HFFc6 (cell line): ENCODE measurements at places on chromosomes 11 and 22.

DNA sequence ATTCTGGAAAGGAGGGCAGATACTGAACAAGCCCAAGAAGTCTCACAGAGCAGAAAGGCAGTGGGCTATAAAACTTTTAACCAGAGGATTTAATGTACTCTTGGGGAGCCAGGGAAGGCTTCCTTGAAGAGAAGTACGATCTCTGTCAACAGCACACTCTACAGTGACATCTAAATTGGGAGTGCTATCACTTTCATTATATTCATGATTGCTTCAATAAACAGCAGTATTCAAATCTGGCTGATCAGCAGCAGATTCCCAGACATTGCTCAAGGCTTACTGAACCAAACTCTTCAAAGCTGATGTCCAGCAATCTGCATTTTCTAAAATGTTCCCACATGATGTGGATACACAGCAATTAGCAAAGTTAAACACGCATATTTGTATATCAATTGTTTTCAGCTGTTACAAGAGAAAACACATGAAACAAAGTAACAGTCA, 44.2 kb downstream of the SYTL2 start:
- H3K27ac ChIP-seq = no peak overlapping the region; the same call in 1 of the 2 replicates
- peak; percentile 12 for DNase-seq
- peaks cover 5% of the 10 kb centered on the region; the same call in 1 of the 2 replicates for H3K27me3 ChIP-seq
- no peak overlapping the region for H3K4me3 ChIP-seq

DNA sequence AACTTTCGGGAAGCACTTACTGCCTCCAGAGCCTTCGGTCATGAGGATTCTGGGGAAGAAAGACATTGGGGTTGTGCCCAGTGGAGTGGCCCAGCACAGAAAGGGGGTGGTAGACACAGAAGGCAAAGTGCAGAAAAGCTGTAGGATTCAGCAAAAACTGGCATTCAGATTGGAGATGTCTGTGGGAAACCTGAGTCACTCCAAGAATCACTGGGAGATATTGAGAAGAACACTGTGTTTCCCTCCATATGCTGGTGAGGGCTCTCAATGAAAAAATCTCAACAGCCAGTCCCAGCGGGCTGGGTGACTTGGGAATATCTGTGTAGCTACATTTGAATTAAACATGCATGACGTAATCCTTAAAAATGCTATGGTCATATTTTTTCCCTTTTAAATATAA, 61.2 kb upstream of the RCN1 start:
- H3K4me1 ChIP-seq = peaks cover 31% of the 10 kb centered on the region
- H3K27me3 ChIP-seq = peaks cover 2% of the 10 kb centered on the region; the same call in 1 of the 2 replicates
- DNase-seq = no peak

DNA sequence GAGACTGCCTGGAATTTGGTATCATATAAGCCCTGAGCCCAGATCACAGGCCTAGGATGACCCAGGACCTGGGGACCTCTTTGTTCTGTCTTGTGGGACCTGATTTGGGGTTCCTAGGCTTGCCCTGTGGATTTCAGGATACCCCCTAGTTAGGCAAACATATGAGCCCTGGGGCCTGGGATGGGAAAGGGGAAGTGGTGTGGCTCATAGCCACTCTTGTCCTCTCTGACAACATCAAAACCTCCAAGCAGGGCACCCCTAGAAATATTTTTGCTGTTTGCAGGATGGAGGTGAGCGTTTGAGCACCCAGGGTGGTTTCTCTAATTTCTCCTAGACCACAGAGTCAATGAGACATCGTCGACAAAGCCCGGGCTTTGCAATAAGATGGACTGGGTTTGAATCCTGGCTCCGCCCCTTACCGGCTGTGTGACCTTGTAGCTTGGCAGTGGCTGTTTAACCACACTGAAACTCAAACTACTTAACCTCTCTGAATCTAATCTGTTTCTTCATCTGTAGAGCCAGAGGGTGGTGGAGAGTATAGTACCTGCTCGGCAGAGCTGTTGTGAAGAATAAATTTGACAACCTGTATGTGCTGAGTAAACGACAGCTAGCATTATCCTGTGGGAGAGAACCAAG, 5.3 kb upstream of the LRRC10B start:
- H3K4me3 ChIP-seq = no peak overlapping the region
- H3K27ac ChIP-seq = no peak overlapping the region
- H3K36me3 ChIP-seq = no peaks in the 10 kb centered on the region
- no peak for DNase-seq
- peaks cover 10% of the 10 kb centered on the region for H3K4me1 ChIP-seq

DNA sequence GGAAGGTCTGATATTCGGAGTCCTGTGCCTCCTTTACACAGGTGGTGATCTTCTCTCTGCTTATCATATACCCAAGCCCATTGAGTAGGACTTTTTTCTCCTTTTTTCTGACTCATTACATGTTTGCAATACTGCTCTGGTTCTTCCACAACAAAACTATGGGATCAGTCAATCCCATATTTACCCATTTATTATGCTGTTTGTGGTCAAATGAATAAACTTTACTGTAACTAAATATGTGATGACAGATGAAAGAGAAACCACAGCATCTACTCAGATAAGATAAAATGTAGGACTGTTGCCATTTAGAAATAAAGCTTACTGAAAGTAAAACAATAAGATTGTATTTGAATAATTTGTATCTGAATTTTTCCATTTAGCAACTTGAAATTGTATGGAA, 958.7 kb upstream of the FAT3 start:
- H3K4me3 ChIP-seq = no peak overlapping the region
- H3K4me1 ChIP-seq = no peaks in the 10 kb centered on the region
- DNase-seq = no peak

DNA sequence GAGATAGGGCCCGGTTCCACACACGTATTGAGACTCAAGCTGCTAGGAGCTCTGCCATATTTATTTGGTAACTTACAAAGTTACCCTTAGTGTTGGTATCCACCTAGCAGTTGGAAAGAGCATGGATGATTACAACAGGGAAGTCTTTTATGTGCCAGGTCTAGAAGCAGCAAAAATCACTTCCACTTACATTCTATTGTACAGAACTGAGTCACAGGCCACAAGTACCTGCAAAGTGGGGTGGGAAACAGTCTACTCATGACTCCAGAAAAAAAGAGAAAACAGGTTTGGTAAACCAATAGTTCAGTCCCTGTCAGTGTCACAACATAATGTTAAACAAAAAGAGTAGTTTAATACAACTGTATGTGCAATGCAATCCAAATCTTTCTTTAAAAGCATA, 279.6 kb upstream of the PITPNB start:
- DNase-seq = no peak
- H3K4me3 ChIP-seq = no peak overlapping the region
- peaks cover 3% of the 10 kb centered on the region; the same call in 1 of the 2 replicates for H3K27me3 ChIP-seq
- H3K4me1 ChIP-seq = no peaks in the 10 kb centered on the region
- H3K27ac ChIP-seq = no peak overlapping the region
- 0 out of 2 replicates have a peak, but pooled peaks cover under 1% of the 10 kb centered on the region for H3K36me3 ChIP-seq

GRCh38 chr11:64074239-64074638, 38.5 kb downstream of the FLRT1 start:
- no peaks in the 10 kb centered on the region for H3K4me1 ChIP-seq
- no peak overlapping the region for H3K4me3 ChIP-seq
- no peak overlapping the region for H3K27ac ChIP-seq
- no peaks in the 10 kb centered on the region for H3K36me3 ChIP-seq
- H3K27me3 ChIP-seq = peaks cover 3% of the 10 kb centered on the region
- no peak for DNase-seq

GRCh38 chr11:87116185-87116584, 78.5 kb downstream of the TMEM135 start:
- no peaks in the 10 kb centered on the region for H3K36me3 ChIP-seq
- H3K27ac ChIP-seq = no peak overlapping the region
- H3K27me3 ChIP-seq = no peaks in the 10 kb centered on the region
- DNase-seq = no peak
- H3K4me1 ChIP-seq = 0 out of 2 replicates have a peak, but pooled peaks cover 6% of the 10 kb centered on the region
- no peak overlapping the region for H3K4me3 ChIP-seq

DNA sequence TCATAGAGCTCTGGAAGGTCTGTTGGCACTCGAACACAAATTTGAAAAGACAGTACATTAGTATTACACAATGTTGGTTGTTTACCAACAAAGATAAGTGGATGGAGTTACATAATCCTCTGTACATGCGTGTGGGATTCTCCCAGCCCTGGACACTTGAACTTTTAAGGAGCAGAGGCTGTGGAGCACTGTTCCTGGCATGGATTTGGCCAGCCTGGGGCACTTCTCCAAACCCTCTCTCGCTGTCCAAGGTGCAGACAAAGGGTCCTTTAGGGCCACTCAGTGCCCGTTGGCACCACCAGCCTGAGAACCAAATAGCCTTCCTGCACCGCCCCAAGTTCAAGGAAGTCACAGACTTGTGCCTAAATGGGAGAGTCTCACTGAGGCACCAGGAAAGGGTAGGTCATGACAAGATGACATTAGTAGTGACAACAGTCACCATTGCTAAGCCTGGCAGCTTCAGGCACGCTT, 1.6 kb upstream of the ANO1 start:
- H3K4me3 ChIP-seq = no peak overlapping the region
- H3K27me3 ChIP-seq = peaks cover 69% of the 10 kb centered on the region
- H3K27ac ChIP-seq = no peak overlapping the region
